CD4-positive, alpha-beta T cell treated with Interleukin-21 for 1 hour (primary cell): ENCODE measurements at places on chromosomes 2 and 18.
A peak's percentile ranks its signal among the peaks of the same experiment; 100 is the strongest.

GRCh38 chr2:135093670-135094330, 41.7 kb downstream of the RAB3GAP1 start:
- no peak for DNase-seq

DNA sequence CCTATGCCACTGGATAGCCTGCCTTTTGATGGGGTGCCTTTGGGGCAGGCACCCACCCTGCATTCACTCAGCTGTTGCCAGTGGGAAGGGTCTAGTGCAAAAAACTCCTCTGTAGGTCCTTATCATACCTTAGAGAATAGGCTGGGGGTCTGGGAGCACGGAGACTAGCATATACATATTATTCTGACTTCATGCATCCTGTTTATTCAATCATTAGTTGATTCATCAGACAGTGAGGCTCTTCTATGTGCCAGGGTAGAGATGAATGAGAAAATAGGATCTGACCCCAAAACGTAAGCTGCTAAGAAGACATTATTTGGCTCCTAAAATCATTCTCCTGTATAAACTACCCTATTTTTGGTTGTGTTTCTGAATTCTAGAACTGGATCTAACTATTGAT, 153.3 kb downstream of the TPGS2 start:
- no peak for DNase-seq

- DNase-seq: no peak
These were observed 138.6 kb upstream of the SCN7A start for GRCh38 chr2:166632616-166633015.

GRCh38 chr18:37565977-37566478, 430 bp upstream of the CELF4 start:
- no peak for DNase-seq

GRCh38 chr2:37773371-37774130, 102.1 kb upstream of the CDC42EP3 start:
- DNase-seq: no peak

GRCh38 chr2:200781616-200782015, 30.1 kb upstream of the BZW1 start:
- no peak for DNase-seq

DNA sequence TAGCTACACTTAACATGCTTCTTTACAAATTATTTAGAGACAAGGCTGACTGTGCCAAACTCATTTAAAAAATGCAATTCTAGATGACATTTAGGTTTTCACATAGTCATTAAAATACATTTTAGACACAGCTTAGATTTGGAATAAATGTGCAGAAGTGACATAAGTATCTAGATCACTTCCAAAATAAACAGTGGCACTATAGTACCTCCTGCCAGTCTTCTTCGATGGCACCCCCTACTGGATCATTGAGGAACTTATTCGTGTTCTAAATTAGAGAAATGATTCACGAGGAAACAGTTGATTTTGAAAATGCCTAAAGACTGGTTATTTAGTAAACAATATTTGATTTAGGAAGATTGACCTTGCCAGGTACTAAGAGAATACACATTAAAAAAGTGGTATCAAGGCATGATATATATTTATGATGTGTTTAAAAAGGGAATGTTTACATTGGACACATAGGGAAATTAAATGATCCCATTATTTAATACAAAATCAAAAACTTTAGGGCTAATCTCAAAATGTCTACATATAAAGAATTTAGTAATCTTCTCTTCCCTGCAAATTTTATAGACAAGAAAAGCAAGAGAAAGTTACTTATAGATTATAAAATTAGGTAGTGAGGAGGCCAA, 323.9 kb downstream of the XIRP2 start:
- DNase-seq: peak; percentile 12

GRCh38 chr2:128464456-128464855, 145.8 kb upstream of the HS6ST1 start:
- DNase-seq: no peak

DNA sequence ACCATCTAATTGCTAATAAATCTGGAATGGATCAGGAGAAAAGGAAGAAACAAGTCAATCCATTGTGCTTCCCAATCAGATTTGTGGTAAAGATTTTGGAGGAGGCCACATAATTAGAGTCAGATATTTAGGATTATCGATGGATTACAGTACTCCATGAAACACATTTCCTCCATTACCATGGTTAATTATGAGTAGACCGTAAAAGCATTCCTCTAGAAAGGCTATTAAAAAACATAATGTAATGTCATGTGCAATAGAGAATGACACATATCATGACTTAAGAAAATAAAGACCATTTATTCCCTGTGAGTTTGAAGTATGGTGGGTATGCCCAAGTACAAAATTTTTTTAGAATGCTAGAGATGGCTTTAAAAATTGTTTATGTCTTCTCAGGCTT, 96.1 kb downstream of the ITGA4 start:
- DNase-seq: no peak

- peak; percentile 47 for DNase-seq
These were observed 125.3 kb downstream of the TMEM131 start for GRCh38 chr2:97870396-97870843.

- DNase-seq: no peak
These were observed 292.3 kb upstream of the ID2 start for GRCh38 chr2:8389431-8390108.

DNA sequence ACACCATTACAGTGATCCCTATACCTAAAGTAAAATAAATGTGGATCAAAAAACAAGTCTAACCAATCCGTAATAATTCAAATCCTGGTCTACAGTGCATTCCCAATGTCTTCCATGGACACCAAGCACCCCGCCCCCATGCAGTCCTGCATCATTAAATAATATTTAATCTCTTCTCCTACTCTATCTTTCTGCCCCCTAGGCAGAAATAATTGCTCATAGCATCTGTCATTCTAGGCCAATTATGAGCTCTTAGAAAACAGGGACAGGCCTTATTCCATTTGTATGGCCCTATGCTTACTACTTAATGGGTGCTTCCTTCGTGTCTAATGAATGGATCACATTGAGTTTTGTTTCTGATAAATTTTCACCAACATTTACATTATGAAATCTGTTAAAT, 66.4 kb downstream of the PAX3 start:
- DNase-seq: no peak

GRCh38 chr2:133666621-133667020, 98.4 kb upstream of the NCKAP5 start:
- no peak for DNase-seq

DNA sequence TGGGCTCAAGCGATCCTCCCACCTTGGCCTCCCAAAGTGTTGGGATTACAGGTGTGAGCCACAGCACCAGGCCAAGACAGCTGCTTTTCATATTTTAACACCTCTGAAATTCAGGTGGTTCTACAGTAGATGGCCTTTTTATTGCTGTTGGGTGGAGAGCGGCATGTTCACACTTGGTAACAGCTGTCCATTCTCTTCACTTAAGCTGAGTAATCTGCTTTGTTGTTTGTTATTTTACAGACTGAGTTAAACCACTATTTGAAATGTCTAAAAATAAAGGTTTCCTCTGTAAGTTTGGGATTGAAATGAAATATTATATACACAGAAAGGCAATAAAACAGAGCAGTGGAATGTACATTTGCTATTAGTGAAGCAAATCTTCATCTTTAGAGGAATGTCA, 44.9 kb upstream of the TLK1 start:
- DNase-seq: no peak

GRCh38 chr18:54209471-54210180, 14.8 kb downstream of the MBD2 start:
- DNase-seq: no peak

DNA sequence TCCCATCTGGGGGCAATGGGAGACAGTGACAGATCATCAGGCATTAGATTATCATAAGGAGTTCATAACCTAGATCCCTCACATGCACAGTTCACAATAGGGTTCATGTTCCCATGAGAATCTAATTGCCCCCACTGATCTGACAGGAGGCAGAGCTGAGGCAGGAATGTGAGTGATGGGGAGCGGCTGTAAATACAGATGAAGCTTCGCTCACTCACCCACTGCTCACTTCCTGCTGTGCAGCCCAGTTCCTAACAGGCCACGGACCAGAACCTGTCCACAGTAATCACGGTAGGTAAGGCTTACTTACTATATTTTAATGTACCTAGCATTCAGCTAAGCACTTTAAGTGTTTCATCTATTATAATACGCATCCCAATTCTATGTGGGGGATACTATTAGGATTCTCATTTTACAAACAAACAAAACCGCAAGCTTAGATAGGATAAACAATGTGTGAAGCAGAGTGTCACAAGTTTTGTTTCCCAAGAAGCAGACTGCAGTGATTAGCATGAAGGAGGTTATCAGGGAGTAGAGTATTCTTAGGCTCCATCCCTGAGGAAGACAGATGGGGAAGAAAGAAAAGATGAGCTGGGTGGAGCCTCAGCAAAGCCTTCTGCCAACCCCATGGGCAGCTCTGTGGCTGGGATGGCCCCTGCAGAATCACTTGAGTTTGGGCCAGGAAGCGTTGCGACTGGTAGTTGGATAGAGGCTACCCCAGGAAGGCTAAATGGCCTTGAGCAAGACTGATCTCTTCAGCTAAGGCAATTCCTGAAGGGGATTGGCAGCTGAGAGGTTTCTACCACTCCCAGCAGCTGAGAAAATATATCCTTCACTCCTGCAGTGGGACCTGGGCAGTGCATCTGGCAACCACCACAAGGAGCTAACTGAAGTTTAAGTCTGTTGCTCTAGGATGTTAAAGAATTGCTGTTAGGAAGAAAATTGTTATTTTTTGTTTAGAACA, 133.1 kb downstream of the MREG start:
- DNase-seq: no peak

DNA sequence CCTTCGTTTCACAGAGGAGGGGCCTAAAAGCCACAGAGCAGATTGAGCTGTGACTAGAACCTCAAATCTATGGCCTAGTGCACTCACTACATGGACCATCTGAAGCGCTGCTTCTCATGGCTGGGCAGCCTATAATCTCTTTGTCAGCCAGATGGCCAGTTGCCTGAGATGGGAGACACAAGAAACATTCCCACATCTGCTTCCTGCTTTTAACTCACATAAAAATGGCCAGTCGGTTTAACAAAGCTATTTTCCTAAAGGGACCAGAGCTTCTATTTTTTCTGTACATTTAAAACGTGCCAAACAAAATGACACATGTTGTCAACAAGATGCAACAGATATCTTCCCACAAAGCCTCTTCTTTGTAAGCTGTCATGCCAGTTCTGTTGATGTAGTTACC, 173.8 kb downstream of the GFPT1 start:
- no peak for DNase-seq

- no peak for DNase-seq
These were observed 38.9 kb downstream of the ASB1 start for GRCh38 chr2:238465487-238466242.
